CD4-positive, alpha-beta T cell treated with Interleukin-4 for 4 hours (primary cell): ENCODE measurements at places on chromosomes 12 and 14.
A peak's percentile ranks its signal among the peaks of the same experiment; 100 is the strongest.

GRCh38 chr12:30098677-30099076 lies 314.9 kb upstream of the TMTC1 start:
- no peak for DNase-seq

- no peak for DNase-seq
These were observed 31.5 kb downstream of the NUMB start for GRCh38 chr14:73426877-73427276.

DNA sequence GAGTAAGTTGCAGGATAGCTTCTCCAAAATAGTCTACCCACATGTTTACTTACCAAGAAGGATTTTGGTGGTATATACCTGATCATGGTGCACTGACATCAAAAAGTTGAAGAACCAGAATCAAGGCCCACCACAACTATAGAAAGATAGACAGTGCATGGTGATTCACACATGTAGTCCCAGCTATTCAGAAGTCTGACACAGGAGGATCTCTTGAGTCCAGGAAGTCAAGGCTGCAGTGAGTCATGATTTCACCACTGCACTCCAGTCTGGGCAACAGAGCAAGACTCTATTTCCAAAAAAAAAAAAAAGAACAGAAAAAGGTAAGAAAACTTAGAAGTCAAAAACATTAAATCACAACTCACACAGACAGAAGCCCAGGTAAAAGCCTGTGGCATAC lies 422.2 kb upstream of the FOXG1 start:
- no peak for DNase-seq

- DNase-seq = no peak
These were observed 81.9 kb downstream of the CFAP54 start for GRCh38 chr12:96571101-96571862.

GRCh38 chr14:73997108-73997943 lies 21.8 kb downstream of the ENTPD5 start:
- no peak for DNase-seq

GRCh38 chr14:20855652-20856291 lies 35.4 kb upstream of the RNASE3 start:
- peak; percentile 49 for DNase-seq

GRCh38 chr14:76977793-76978720 lies 50.5 kb downstream of the IRF2BPL start:
- peak; percentile 85 for DNase-seq

GRCh38 chr14:80638620-80639515 lies 302.7 kb downstream of the CEP128 start:
- no peak for DNase-seq

GRCh38 chr12:5997260-5997659 lies 52.2 kb upstream of the ANO2 start:
- DNase-seq = no peak

- no peak for DNase-seq
These were observed 13.7 kb downstream of the CFAP54 start for GRCh38 chr12:96502949-96503532.

DNA sequence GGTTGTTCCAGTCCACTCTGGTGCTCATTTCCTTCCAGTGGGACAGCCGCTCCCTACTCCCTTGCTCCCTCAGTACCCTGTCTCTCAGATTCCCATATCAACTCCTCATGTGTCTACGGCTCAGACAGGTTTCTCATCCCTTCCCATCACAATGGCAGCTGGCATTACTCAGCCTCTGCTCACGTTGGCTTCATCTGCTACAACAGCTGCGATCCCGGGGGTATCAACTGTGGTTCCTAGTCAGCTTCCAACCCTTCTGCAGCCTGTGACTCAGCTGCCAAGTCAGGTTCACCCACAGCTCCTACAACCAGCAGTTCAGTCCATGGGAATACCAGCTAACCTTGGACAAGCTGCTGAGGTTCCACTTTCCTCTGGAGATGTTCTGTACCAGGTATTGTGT lies 69.9 kb downstream of the RAD52 start:
- no peak for DNase-seq

DNA sequence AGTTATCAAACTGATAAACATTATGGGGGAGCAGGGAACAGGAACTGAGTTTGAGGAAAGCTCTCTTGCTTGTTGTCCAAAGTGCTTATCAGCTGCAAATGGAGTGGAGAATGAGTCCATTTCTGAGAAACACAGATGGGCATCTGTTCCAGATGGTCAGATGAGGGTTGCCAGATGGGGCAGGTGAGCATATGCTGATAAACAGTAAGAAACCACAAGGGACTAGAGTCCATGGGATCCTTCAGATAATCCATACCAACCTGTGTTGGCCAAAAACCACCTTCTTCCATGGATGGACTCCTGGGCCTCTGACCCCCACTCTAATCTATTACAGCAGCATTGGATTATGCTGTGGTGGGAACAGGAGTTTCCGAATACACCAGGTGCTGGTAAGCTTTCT lies 38.3 kb downstream of the GNS start:
- no peak for DNase-seq

- peak; percentile 29 for DNase-seq
These were observed 58.1 kb upstream of the SRSF5 start for GRCh38 chr14:69708586-69709560.

GRCh38 chr12:82852529-82852928 lies 165.8 kb downstream of the TMTC2 start:
- no peak for DNase-seq

GRCh38 chr12:53231921-53232645 lies at the start of gene RARG:
RARG (minus strand) TSS chr12:53232209; CDS start chr12:53227545, 4,664 bp downstream.
- peak; percentile 70 for DNase-seq

- no peak for DNase-seq
These were observed 593.6 kb downstream of the NRXN3 start for GRCh38 chr14:78763746-78764145.

GRCh38 chr14:65193916-65194590 lies 91.7 kb upstream of the MAX start:
- DNase-seq = no peak
